ENCODE measurements at places on chromosomes 12 and 14.
A peak's percentile ranks its signal among the peaks of the same experiment; 100 is the strongest.

DNA sequence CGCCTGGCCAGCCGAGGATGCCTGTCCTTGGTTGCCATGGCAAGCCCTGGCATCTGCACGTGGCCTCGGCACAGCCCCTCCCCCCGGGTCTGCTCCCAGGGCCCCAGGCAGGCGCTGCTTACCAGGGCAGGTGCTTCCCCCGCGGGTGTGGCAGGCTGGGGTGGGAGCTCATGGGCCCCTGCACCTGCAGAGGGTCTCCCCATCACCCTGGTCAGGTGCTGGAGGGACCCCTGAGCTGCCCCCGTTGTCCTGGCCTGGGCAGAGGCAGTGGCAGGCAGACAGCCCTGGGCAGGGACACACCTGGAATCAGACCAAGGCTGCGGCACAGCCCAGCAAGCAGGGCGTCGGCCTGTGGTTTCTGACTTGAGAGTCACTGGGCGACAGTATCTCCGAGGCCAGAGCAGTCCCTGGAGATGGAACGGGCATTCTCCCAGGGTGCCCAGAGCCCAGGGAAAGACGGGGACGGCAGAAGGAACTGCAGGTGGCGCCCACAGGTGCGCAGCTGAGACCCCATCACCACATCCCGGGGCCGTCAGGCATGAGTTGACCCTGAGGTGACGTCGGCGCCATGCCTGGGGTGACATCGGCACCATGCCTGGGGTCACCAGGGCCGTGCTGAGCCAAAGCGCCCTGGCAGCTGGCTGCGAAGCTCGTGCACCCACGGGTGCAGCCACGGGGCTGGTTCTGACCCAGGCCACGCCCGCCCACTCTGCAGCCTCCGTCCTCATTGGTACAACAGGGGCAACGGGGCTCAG lies 56.1 kb upstream of the FBRSL1 start:
- no peak for DNase-seq

- no peak for DNase-seq
Measured at GRCh38 chr14:92631098-92631497, 117.3 kb downstream of the LGMN start.

- no peak for DNase-seq
Measured at GRCh38 chr12:26327975-26328644, 132.7 kb downstream of the SSPN start.

GRCh38 chr12:69509308-69509736 lies 39.1 kb downstream of the FRS2 start:
- no peak for DNase-seq

GRCh38 chr14:22837114-22837749 lies 847 bp downstream of the MMP14 start:
- no peak for DNase-seq

DNA sequence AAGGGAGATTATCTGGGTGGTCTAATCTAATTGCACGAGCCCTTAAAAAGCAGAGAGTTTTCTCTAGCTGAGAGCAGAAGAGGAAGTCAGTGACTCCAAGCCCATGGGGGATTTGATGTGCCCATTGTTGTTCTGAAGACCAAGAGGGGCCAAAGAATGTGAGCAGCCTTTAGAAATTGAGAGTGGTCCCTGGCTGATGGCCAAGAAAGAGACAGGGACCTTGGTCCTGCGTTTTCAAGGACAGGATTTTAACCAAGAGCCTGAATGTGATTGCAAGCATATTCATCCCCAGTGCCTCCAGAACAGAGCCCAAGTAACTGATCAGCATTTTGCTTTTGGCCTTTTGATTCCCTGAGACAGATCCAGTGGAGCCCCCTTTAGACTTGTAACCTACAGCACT lies 1353.9 kb downstream of the AACS start:
- no peak for DNase-seq

DNA sequence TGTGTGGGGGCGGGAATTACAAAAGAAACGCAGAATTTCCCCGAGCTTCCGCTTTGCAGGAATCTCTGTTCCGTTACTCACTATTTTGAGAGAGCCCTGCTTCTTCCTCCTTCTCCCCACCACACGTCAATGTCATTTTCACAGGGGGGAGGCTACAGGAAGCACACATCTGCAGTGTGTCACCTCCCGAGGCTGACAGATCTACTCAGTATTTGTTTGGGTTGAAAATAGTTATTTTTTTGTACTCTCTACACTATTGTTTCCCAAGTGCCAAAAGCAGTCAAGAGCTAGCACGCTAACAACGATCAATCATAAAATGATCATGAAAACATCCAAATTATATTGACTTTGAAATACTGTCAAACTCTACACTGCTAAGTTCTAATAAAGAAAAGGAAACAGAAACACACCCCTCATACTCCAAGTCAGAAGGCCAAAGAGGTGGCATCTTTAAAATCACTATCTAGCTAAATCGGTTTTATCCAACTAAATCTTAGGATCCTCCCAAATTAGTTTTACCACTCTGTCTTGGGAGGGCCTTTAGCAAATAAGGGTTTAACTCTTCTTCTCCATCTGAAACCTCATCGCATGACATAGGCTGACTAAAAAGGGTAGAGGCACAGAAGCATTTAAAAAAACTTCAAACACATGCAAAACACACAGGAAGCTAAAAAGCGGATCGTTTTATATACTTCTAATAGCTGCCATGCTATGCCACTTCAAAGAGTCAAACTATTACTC lies 51.8 kb downstream of the FOXN3 start:
- peak; percentile 62 for DNase-seq

DNA sequence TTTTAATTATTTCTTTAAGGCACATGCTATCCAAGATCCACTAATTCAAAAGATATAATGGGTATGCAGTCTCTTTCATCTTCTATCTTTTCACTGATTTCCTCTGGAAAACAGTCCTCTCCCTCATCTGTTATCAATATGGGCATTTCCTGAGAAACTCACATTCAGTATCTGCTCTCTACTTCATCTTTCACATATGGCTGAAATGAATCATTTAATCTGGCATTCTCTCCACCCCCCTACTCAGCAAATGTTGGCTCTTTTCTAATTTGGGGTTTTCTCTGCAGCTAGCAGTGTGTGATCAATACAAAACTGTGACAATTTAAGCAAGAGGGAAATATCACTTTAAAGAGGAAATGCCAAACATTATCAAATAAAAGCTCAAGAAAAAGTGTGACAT lies 157.1 kb upstream of the TMTC1 start:
- no peak for DNase-seq

GRCh38 chr14:47976139-47976538 lies 300.7 kb upstream of the MDGA2 start:
- DNase-seq: no peak

DNA sequence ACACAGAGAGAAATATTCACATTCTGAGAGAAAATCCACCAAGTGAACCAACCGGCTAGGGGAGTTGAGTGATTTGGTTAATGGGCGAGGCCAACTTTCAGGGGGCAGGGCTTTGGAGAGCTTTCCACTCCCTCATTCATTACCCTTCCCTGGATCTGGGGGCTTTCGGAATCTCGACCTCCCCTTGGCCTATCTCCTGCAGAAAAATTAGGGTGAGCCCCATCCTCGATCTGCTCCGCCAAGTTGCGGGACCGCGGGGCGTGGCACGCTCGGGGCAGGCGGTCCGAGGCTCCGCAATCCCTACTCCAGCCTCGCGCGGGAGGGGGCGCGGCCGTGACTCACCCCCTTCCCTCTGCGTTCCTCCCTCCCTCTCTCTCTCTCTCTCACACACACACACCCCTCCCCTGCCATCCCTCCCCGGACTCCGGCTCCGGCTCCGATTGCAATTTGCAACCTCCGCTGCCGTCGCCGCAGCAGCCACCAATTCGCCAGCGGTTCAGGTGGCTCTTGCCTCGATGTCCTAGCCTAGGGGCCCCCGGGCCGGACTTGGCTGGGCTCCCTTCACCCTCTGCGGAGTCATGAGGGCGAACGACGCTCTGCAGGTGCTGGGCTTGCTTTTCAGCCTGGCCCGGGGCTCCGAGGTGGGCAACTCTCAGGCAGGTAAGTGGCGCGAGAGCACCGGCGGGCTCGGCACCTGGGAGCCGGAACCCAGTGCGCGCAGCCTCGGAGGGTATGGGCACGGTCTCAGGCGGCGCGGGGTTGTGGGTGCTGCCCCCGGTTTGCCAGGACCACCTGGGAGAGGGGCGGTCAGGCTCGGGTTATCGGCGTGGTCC lies at the start of gene ERBB3:
Gene ERBB3 (plus strand): TSS at position 443 of the 833 bp plus-strand sequence. CDS start 136 bp downstream, at position 579.
- DNase-seq: peak; percentile 86

DNA sequence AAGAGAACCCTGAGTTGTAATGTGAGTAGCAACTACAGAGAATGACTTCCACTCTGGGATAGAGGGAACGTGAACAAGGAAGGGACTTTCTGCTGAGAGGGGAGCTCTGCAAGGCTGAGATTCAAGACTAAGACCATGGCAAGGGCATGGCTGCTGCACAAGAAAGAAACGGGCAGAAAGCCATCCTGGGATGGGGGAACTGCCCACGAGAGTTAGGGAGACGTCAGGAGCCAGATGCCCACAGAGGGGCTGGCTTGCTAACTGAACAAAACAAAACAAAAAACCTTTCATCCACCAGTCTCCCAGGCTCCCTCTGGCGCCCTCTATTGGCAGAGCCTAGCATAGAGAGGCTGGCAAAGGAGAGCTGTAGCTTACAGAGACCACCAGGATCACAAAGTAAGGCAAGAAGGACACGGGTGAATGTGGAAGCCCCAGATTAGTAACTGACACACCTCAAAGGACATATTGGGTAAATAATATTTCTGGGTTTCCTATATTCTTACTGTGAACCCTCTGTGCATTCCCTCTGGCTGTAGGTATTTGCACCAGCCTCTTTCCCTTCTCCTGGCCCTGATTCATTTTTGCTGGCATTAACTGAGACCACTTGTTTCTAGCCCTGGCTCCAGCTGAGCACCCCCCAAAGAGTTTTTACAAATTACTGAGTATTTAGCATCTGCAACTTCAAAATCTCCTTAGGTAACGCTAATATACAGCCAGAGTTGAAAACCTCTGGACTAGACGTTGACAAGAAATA lies 338.3 kb downstream of the EMP1 start:
- DNase-seq: peak; percentile 81

- no peak for DNase-seq
Measured at GRCh38 chr12:130665753-130666152, 50.3 kb downstream of the RIMBP2 start.

- DNase-seq: no peak
Measured at GRCh38 chr12:3171195-3171591, 94.0 kb downstream of the TSPAN9 start.

- DNase-seq: no peak
Measured at GRCh38 chr14:20516921-20517320, 11.6 kb downstream of the RNASE10 start.

DNA sequence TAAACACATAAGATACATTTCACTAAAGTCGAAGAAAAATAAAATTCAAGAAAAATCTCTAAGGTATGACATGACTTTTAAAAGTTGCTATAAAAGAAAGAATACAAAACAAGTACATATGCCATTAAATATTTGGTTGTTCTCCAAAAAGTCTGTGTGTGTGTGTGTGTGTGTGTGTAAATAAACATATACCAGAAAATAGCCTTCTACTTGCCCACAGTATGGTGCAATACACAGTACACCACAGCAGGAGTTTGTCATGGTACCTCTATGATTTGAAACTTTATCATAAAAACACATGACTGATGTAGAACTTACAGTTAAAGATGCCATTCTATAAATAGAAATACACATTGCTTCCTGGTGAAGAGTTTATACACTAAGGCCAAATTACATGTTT lies 692.7 kb upstream of the MGAT4C start:
- no peak for DNase-seq

DNA sequence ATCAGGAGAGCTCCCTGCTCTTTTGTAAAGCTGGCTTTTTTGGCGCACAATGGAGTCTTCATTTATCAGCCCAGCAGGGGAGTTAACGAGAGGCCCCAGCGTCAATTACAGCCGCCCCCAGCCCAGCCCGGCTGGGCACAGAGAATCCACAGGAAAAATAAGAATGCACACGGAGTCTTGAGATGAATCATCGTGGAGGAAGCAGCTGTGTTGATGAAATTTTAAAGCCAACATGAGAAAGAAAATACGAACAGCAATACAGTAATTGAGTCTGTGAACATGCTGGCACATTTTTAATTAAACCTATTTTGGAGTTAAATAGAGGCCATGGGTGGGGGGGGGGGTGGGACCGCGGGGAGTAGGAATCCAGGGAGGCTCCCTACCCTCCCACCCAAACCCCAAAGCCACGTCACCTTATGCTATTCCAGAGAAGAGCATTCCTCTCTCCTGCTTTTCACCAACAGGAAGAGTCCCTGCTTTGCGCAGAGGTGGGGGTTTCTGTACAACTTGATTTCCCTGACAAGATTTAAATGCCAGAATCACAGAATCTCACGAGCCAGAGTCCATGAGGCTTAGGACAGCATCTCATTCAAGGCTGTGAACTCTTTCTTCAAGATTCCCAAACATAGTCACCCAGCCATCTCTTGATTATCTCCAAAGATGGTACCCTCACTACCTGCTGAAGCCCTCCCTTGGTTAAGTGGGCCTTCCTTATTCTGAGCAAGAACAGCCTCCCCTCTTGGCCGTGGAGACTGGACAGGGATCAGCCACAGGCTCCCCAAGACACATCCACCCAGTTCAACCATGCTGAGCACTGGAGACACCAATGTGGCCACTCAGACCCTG lies 50.3 kb downstream of the CCNK start:
- DNase-seq: no peak

- DNase-seq: no peak
Measured at GRCh38 chr12:96033549-96034389, 1.6 kb downstream of the LTA4H start.

- no peak for DNase-seq
Measured at GRCh38 chr14:102838501-102838900, 61.3 kb downstream of the TRAF3 start.

DNA sequence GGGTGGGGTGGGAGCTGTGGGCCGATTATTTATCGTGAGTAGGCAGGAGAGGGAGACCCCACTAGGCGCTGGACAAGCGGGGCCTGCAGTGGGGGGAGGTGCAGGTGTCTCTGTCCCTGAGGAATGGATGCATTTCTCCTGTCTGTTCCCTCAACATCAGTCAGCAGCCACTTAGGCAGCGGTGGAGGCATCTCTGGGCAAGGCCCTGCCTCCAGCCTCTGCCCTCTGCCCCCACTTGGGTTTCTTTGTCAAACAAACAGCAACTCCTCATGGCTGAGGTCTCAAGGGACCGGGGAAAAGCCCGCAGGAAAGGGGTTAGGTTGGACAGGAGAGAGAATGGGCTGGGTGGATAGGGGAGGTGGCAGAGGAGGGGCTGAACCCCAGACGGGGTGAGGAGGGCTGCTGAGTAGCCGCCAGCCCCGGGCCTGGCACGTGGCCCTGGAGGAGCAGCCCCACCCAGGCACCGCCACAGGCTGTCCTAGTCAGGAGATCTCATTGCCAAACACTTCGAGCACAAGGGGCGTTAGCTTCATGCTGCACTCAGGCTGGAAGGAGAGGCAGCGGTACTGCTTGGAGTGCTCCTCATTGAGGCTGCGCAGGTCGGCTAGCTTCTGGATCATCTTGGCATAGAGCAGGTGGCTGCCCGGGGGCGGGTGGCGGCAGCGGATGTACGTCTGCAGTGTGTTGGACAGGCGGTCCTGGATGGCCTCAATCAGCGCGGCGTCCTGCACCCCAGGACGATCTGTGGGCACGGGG lies 24.7 kb upstream of the HDAC7 start:
- no peak for DNase-seq

GRCh38 chr14:68203871-68204270 lies 384.3 kb downstream of the RAD51B start:
- DNase-seq: no peak
